K562 (cell line): ENCODE measurements at places on chromosomes 7 and 10.

GRCh38 chr10:124983321-124983720, 41.4 kb downstream of the ZRANB1 start:
- DNase-seq: no peak

DNA sequence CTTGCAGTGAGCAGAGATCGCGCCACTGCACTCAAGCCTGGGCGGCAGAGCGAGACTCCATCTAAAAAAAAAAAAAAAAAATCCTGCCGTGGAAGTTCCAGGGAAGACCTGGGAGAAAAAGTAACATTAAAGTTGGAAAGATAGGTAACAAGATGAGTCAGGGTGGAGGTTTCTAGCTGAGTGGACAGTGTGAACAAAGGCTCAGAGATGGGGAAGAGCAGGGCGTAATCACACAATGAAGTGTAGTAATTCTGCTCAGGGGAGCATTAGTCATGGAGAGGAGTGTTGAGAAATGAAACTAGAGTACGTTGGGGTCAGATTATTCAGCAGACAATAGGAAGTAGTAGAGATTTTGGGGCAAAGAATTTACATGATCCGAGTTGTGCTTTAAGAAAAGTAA, 21.6 kb upstream of the WASL start:
- DNase-seq: no peak

GRCh38 chr10:30812018-30812851, 182.7 kb upstream of the LYZL2 start:
- no peak for DNase-seq

DNA sequence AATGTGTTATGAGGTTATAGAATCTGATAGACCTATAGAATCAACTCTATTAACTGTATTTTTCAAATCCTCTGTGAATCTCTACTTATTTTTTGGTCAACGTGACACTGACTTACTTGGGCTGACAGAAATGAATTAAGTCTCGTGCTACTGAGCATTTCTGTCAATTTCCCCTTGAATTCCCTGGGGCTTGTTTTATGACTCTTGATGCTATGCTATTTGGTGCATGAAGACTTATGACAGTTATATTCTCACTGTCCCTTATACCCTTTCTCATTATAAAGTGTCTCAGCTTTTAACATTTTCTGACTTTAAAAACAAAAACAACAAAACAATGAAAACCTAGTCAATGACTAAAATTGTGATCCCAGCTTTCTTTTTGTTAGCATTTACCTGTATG, 68.5 kb upstream of the OPALIN start:
- no peak for DNase-seq

DNA sequence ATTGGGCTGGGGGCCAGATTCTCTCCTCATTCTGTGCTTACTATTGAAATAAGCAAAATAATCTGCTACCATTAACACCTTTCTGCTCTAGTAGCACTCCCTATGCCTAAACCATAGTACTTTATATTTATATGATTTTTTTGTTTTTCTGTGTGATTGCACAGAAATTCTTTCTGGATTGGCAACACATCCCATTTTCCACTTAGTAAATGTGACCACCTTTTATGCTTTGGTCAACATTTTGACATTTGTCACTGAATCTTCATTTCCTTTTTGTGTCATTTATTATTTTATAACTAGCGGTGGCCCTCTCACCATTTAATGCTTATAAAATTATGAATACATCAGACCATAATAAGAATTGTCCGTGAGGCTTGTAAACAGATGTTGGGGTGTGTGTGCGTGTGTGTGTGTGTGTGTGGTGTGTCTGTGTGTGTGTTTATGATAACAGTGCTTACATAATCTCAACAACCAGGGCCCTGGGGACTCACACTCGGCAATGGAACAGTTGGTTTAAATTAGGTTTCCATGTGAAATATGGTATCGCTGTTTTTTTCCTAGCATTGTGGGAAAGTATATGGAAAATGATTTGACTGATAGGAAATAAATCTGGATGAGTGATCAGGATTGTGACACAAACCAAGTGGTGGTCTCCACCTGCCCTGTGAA, 138.9 kb downstream of the NOC3L start:
- DNase-seq: no peak

GRCh38 chr7:33143996-33144718, 14.8 kb downstream of the BBS9 start:
- no peak for DNase-seq

DNA sequence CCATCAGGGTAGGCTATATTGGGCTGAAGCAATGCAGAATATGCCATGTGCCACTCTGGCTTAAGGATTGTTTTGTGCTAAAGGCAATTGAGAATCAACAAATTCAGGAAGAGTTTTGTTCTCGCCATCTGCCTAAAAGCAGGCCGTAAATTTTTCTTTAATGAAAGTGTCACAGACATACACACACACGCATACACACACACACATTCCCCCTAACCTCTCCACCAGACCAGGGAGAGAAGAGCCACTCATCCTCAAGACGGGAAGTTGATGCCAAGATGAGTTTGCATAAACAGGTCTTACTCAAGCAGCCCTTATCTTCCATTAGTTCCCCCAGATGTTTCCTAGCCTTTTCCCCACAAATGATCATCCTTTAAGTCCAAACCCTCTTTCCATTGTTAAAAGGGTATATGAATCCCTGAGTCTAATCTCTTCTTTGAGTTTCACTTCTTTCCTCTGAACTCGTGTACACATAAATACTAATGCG, 59.6 kb upstream of the TRIM24 start:
- peak; percentile 77 for DNase-seq

- peak; percentile 40 for DNase-seq
Measured at GRCh38 chr7:111486472-111487142, 75.7 kb downstream of the IMMP2L start.

- DNase-seq: no peak
Measured at GRCh38 chr10:46020344-46020657, 10.1 kb downstream of the NCOA4 start.
